SK-N-DZ (cell line): ENCODE measurements at places on chromosomes 7 and 10.

- no peak for DNase-seq
Observed at GRCh38 chr10:486666-487322, 202.7 kb downstream of the DIP2C start.

DNA sequence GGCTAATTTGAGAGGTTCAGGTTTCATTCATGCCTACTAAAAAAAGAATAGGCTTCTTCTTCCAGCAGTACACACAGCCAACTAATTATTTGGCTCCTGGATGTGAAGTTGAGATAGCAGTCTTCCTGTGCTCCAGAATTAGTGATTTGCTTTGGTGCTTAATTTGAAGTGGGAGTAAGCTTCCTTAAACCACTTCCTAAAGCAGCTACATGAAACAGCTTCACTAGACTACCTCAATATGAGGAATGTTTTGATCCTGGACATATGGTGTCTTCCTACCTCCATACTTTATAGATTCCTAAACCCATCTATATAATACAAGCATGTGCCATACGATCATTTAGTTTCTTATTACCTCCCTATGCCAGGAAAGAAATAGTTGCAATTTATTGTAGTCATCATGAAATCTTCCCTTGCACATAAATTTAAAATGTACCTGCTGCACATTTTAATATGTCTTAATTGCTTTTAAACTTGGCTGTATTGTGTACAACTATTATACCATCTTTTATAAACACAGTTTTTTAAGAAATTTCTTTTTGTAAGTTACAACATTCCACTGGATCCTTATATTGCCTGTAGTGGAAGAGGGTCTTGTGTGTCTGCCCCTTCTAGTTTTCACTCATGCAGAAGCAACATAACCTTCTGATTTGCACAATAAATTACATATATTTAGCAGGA lies 8.6 kb downstream of the VIM start:
- no peak for DNase-seq

GRCh38 chr10:73556855-73557254 lies 34.3 kb downstream of the USP54 start:
- no peak for DNase-seq

DNA sequence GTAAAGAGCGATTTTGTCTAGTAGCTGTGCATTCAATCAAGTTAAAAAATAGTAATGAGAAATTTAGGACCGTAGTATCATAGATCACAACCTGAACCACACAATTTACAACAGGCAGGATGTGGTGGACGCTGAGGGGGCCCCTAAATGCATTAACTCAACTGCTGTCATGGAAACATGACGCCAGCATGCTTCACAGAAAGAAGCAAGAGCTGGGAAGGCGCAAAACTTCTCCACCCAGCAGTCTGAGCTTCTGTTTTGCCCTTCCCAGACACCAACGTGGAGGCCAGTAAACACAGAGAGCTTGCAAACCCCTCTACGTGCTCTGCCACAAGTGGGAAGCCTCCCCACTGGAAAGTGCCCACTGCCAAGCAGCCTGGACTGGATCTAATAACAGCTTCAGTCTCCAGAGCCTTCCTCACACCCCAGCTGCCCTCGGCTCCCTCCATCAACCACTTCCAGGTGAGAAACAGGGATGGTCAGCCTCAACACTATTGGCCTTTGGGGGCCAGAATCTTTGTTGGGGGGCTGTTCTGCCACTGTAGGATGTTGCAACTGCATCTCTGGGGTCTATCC lies 151.8 kb downstream of the SFMBT2 start:
- peak; percentile 56 for DNase-seq

- DNase-seq, result peak; percentile 10
Observed at GRCh38 chr7:126856691-126857291, 395.9 kb downstream of the GRM8 start.

GRCh38 chr10:14604181-14605142 lies 170.2 kb downstream of the FAM107B start:
- peak; percentile 68 for DNase-seq

DNA sequence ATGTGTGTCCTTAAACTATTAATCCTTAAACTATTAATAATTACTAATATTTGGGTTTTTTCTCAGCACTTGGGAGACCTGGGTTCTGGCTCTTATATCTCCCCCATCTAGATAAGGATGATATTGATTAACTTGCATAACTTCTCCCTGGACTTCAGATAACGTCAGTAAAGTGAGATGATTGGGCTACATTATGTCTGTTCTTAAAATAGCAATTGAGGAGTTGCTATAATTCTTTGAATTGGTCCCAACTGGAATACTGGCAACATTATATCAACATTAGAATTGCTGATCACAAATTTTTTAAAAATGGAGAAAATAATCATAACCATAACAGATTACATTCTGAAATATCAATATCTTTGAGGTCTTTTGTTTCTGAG lies 1.9 kb downstream of the APBB1IP start:
- DNase-seq, result no peak

GRCh38 chr10:51117794-51118193 lies 43.5 kb downstream of the PRKG1 start:
- DNase-seq, result no peak
